Muscle of leg (tissue), 16 donors: ENCODE measurements at places on chromosomes 4 and X. TPM values are rescaled to one million over a fixed set of nuclear protein-coding genes. Genes with fewer than 3 reads are reported as not detected.
A peak's percentile ranks its signal among the peaks of the same experiment; 100 is the strongest.

The FOXR2 gene
- not detected for polyA plus RNA-seq

The SPOCK3 gene
- polyA plus RNA-seq, result 1.8 TPM

GRCh38 chr4:75948822-75949444 is 8.1 kb upstream of the NAAA start:
- no peak for DNase-seq

DNA sequence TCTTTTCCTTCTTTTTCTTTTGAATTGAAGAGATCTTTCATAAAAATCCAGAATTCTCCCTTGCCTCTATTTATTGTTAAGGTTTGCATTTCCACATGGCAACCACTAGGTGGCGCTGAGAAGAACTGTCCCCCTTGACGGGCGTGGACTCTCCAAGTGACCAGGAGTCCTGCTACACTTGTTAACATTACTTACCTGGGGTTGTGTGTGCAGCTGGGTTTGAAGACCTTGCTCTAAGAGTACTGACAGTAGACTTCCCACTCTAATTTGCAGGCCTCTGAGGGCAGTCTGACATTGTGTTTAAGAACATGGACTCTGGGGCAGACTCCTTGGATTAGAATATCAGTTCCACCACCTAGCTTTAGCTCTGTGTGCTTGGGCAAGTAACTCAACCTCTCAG is 52.8 kb downstream of the GPRIN3 start:
- DNase-seq, result no peak

DNA sequence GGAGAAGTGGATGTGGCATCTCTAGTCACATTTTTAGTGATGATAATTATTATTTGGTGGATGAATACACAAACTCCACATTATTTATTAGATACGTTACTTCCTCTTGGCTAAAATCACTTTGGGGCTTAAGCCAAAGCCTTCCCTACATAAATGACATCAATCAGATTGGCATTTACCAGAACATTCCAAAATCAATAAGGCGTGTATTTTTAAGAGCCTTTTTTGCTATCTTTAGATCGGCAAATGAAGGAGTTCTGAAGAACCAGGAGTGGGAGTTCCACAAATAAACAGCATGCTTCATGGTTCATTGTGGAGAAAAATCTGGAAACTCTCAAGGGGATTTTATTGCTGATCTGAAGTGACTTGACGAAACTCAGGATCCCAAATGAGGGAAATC is 89.7 kb downstream of the AMELX start:
- no peak for DNase-seq

The PRPS1 gene
- 31.1 TPM for polyA plus RNA-seq

- DNase-seq, result no peak
Measured at GRCh38 chr4:110073053-110073845, 125.2 kb downstream of the ELOVL6 start.

DNA sequence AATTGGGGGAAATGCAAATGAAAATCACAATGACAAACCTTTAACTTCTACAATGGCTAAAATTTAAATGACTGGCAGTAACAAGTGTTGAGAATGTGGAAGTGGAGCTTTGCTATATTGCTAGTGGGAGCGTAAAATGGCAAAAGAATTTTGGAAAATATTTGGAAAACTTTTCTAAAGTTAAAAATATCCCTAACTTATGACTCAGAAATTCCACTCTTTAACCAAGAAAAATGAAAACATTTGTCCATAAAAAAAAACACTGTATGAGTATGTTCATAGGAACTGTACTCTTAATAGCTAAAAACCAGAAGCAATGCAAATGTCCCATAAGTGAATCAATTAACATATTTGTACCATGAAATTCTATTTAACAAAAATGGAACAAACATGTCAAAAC is 3.6 kb downstream of the TBCK start:
- peak; percentile 46 for DNase-seq

DNA sequence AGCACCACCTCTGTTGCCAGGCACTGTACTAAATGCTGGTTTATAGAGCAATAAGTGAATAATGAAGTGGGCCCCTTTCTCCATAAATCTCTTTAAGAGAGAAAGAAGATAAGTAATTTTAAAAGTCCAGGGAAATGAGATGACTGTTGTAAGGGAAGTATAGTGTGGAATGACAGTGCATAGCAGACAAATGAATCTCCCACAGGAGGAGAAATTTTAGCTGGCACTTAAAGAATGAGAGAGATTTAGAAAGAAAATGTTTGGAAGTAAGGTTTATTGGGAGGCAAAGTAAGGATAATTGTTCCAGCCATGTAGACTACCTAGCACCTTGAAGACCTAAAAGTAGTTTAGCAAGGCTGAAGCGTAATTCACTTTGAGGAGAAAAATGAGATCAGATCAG is 1081.1 kb upstream of the PABPC4L start:
- no peak for DNase-seq

DNA sequence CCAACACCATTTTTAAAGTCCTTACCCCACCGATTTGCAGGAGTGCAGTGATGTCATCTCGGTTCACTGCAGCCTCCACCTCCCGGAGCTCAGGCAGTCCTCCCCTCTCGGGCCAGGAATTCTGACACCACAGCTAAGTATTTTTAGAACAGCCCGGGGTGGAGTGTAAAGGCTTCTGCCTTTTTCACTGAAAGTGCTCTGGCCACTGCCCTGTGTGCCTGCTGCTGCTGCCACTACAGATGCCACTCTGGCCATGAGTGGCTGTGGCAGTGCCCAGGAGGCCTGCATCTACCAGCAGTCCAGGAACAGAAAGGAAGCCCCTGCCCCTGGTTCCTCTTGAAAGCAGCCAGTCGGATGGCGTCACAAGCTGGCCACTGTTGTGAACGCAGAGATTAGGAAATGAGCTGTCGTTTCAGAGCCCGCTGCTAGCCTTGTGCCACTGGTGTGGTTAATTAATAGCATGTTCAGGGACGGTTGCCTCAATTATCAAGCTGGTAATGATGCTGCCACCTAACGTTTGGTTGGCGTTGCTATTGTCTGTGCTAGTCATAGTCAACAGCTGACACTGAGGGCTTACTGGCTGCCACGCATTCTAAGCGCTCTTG is 23.6 kb upstream of the TBC1D14 start:
- DNase-seq, result peak; percentile 74

The TMEM47 gene
- 74.4 TPM for polyA plus RNA-seq
